Osteoblast (primary cell): ENCODE measurements at places on chromosomes 7 and 10. TPM values are rescaled to one million over a fixed set of nuclear protein-coding genes. Genes with fewer than 3 reads are reported as not detected.

GSDME gene
- total RNA-seq: 42.3 and 44.5 TPM in 2 replicates

- DNase-seq: peak; percentile 68
- H3K27ac ChIP-seq: peak overlapping the region; percentile 22
- peaks cover 31% of the 10 kb centered on the region for H3K4me1 ChIP-seq
- H3K27me3 ChIP-seq: no peaks in the 10 kb centered on the region
- H3K4me3 ChIP-seq: no peak overlapping the region
These were observed 81.8 kb downstream of the SPAG6 start for GRCh38 chr10:22427101-22427500.

DNA sequence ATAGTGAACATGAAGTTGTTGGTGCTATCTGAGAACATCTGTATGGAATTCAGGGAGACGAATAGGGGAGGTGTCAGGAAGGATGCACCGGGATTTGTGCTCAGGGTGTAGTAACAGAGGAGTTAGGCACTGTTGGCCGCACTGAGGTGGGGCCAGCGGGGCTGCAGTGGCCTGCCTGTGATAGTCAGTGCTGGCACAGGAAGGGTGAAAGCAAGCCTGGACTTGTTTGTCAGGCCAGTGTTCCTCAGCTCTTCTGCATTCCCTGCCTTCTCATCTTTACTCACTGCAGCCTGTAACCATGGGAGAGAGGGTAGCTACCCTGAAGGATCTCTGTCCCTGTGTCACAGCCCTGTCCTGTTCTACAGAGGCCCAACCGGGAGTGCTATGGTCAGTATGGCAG is 81.3 kb downstream of the SH2D4B start:
- H3K27ac ChIP-seq: no peak overlapping the region
- H3K4me1 ChIP-seq: no peaks in the 10 kb centered on the region
- H3K36me3 ChIP-seq: no peaks in the 10 kb centered on the region
- no peaks in the 10 kb centered on the region for H3K27me3 ChIP-seq

- no peaks in the 10 kb centered on the region for H3K4me1 ChIP-seq
- H3K27ac ChIP-seq: no peak overlapping the region
- H3K36me3 ChIP-seq: no peaks in the 10 kb centered on the region
- H3K27me3 ChIP-seq: peaks cover 31% of the 10 kb centered on the region
- DNase-seq: no peak
These were observed 3.5 kb downstream of the COBL start for GRCh38 chr7:51312951-51313737.

DNA sequence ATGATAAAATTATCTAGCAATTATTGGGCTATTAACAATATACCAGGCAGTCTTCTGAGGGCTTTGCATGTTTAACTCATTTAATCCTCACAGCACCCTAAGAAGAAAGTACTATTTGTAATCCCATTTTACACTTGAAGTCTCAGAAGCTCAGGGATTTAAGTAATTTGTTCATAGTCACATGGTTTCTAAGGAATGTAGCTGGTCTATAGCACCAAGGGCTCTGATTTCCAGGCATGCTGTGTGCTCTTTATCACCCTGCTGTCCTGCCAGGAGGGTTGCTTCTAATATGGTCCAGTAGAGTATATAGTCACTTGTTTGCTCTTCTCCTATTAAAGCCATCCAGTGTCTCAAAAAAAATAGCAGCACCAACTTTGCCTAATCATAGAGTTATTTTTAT is 417.2 kb downstream of the PLXDC2 start:
- no peak for DNase-seq
- no peaks in the 10 kb centered on the region for H3K4me1 ChIP-seq
- H3K27ac ChIP-seq: no peak overlapping the region
- no peaks in the 10 kb centered on the region for H3K36me3 ChIP-seq

GRCh38 chr7:23043441-23043840 is 29.5 kb upstream of the HYCC1 start:
- H3K27ac ChIP-seq: no peak overlapping the region
- no peaks in the 10 kb centered on the region for H3K27me3 ChIP-seq
- no peak overlapping the region for H3K4me3 ChIP-seq
- no peaks in the 10 kb centered on the region for H3K36me3 ChIP-seq

GRCh38 chr10:129511758-129512157 is 44.7 kb downstream of the MGMT start:
- H3K36me3 ChIP-seq: no peaks in the 10 kb centered on the region
- H3K4me3 ChIP-seq: no peak overlapping the region
- no peaks in the 10 kb centered on the region for H3K4me1 ChIP-seq
- no peaks in the 10 kb centered on the region for H3K27me3 ChIP-seq

GRCh38 chr10:14684354-14684753 is 90.3 kb downstream of the FAM107B start:
- H3K27ac ChIP-seq: no peak overlapping the region
- no peaks in the 10 kb centered on the region for H3K27me3 ChIP-seq
- peaks cover 8% of the 10 kb centered on the region for H3K4me1 ChIP-seq
